ENCODE measurements at places on chromosomes 4 and X. TPM values are rescaled to one million over a fixed set of nuclear protein-coding genes. Genes with fewer than 3 reads are reported as not detected.

Gene WAS
- 3.4 TPM for total RNA-seq

Gene ERVMER34-1
- 0.12 TPM for total RNA-seq

Gene RTL3
- not detected for total RNA-seq

Gene SHISA3
- total RNA-seq = 0.56 TPM

Gene MAGEC1
- not detected for total RNA-seq

Gene CENPVL2
- total RNA-seq = not detected

Gene GYG2
- 21.0 TPM for total RNA-seq

Gene UGT2A1
- total RNA-seq = 23.9 TPM

Gene H2BW2
- total RNA-seq = not detected

Gene AMTN
- not detected for total RNA-seq

DNA sequence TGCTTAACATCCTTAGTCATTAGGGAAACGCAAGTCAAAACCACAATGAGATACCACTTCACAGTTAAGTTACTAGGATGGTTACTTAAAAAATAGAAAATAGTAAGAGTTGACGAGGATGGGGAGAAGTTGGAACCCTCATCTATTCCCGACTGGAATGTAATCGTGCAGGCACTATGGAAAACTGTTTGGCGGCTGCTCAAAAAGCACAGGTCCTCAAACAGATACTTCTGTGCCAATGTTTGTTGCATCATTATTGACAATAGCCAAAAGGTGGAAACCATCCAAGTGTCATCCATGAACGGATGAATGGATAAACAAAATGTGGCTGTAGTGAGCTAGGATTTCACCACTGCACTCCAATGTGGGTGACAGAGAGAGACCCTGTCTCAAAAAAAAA lies 11.7 kb downstream of the CTAG1B start:
- DNase-seq = peak; percentile 42

- DNase-seq = no peak
Observed at GRCh38 chrX:127708155-127708554, 344.0 kb downstream of the ACTRT1 start.

DNA sequence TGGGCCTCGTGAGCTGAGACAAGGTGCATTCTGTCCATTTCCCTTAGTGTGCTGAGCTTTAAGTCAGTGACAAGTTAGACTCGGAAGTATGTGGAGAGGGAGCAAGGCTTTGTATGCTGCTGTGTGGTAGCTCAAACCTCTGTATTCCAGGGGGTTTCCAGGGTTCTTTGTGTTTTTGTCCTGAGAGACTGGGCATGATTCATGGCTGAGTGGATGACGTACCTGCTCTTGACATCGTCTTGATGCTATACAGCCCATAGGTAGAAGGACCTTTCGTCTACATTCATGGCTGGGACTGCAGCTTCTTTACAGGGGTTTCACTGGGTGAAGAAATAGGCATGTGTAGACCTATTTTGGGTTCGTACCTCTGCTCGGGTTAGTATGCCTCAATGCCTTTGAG lies 162.7 kb upstream of the WDR1 start:
- no peak for DNase-seq

DNA sequence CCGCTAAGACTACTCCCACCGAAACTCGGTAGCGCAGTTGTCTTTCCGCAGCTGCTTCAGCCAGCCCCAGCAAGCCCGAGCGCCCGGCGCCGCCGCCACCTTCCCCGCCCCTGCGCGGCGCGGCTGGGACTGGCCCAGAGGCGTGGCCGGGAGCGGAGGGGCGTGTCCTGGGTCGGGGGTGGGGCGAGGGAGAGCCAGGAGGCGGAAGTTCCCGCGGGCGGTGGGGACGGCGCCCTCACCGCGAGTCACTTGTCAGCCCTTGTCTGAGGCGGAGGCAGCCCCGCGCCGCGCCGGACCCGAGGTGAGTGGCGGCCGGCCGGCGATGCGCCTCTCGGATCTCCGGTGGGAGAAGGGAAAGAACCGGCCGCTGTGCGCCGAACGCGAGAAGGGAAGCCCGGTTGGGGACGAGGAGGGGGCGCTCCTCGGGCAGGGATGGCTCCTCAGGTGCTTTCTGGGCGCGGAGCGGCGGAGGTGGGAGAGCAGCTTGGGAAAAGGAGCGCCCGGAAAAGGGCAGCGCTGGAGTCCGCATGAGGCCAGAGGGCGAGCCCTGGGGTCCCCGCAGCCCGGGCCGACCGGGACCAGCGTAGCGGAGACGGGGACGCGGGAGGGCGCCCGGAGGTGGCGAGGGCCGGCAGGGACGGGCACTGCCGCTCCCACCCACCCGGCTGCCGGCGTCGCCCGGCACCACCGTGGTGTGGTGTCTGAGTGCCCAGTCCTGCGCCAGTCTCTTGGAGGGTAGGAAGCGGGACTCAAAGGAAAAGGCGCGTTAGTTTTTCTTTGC lies at the start of gene PDLIM5:
PDLIM5 (plus strand) TSS at position 248 of the 781 bp plus-strand sequence. CDS start 3,347 bp downstream, outside the sequence.
- peak; percentile 96 for DNase-seq

GRCh38 chr4:151358266-151358665 lies 32.9 kb upstream of the SH3D19 start:
- DNase-seq = no peak

GRCh38 chrX:139734996-139735395 lies 27.0 kb upstream of the MCF2 start:
- DNase-seq = no peak

DNA sequence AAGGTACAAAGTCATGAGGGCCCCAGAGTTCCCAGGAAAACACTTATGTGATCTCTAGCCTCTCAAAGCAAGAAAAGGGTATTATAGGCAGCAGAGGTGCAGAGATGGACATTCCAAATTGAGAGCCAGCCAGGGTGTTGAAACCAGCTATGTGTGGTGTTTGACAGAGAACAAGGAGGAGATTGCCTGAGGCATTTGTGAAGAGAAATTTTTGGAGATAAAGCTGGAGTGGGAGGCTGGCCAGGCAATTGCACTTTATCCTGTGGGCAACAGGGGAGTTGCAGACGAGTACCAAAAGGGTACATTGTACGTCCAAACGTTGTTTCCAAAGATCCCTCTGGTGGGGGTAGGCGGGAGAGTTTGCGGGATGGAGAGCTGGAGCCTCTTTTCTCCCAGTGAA lies 2.5 kb upstream of the GABRE start:
- no peak for DNase-seq

GRCh38 chr4:92120810-92121498 lies 182.8 kb upstream of the GRID2 start:
- no peak for DNase-seq

GRCh38 chr4:35163168-35163567 lies 1081.1 kb downstream of the ARAP2 start:
- DNase-seq = no peak

DNA sequence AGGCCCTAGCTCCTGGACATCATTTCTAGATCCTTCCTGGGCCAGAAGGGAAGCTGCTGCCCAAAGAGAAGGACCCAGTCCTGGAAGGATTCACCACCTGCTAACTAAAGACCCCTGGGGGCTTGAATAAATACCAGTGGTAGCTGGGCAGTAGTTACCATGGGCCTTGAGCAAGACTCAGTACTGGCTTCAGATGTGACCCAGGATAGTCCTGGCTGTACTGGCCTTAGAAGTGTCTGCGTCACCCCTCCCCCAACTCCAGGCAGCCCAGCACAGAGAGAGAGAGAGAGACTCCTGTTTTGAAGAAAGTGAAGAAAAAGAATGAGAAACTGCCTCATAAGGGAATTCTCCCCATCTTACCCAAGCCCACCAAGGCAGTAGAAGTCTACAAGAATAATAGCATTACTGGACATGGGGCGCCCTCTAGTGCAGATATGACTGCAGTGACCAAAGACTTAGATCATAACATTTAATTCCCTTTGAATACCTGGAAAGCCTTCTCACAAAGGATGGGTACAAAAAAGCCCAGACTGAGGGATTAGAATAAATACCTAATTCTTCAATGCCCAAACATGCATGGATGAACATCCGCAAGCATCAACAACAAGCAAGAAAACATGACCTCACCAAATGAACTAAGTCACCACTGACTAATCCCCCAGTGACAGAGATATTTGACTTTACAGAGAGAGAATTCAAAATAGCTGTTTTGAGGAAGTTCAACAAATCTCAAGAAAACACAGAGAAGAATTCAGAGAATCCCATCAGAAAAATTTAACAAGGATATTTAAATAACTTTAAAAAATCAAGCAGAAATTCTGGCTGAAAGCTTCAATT lies 171.8 kb downstream of the HNRNPD start:
- no peak for DNase-seq

GRCh38 chr4:38177641-38178391 lies 217.6 kb downstream of the PTTG2 start:
- peak; percentile 83 for DNase-seq

GRCh38 chr4:122997463-122998101 lies 75.2 kb upstream of the NUDT6 start:
- no peak for DNase-seq

- no peak for DNase-seq
Observed at GRCh38 chr4:94411296-94411695, 40.4 kb upstream of the PDLIM5 start.

GRCh38 chrX:136475236-136475635 lies 12.5 kb upstream of the BRS3 start:
- no peak for DNase-seq

DNA sequence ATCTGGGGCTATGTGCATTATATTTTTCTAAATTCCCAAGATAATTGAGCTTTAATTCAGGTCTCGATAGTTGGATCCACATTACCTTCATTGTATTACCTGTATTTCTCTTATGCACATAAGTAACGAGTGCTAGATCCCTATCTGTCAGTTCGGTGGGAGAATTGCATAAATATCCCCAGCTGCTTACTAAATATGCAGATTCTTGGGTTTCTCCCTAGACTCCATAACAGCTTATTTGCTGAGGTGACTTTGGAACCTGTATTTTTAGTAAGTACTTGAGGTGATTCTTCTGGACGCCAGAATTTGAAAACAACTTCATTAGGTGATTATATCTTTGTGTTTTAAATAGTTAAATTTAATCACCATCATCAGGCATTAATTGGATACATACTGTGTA lies 15.0 kb downstream of the UGT8 start:
- DNase-seq = no peak

DNA sequence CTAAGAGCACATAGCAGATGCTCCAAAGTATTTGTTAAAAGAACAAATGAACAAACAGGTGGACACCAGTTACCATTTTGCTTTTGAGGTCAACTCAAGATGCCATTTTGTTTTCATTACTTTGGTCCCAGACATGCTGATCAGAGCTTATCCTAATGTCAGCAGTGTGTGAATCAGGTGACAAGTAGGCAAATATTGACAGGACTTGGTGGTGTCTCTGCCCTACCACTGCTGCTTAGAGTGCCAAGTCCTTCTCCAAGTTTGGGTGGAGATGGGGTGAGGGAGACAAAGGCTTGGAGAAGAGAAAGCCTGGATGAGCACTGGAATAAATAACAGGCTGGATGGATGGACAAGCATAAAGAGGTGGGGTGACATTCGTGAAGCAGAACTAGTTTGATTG lies 38.7 kb downstream of the MID1IP1 start:
- DNase-seq = no peak

DNA sequence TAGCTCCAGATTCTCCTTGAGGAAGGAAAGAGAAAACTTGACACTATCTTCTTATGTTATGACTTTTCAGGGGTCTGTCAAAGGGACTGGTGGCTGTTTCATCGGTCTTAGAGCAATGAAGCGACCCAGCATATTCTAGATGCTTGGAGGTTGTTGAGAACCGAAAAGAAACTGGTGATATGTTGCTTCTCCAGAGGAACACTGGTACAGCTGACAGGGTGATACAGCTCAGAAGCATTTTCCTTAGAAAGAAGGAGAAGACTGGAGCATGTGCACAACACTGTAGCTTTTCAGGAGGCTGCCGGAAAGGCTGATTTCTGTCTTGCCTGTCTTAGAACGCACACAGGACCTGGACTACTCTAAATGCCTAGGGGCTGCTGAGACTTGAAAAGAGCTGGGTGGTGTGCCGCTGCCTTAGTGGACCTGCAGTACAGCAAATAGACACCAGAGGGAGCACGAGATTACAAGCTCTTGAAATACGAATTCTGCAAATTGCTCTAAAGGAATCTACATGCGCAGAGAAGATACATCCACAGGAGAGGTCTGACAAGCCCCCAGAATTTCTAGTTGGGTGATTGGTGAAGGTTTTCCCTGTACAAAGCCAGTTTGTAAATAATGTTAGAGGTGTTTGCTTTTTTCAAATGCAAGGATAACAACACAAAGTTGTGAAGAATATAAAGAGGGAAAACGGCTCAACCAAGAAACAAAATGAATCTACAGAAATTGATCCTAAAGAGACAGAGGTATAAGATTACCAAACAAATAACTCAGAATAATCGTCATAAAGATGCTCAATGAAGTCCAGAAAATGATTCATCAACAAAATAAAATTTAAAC lies 223.1 kb upstream of the DMD start:
- DNase-seq = peak; percentile 48

GRCh38 chr4:1992468-1993168 lies 16.2 kb downstream of the NELFA start:
- no peak for DNase-seq

DNA sequence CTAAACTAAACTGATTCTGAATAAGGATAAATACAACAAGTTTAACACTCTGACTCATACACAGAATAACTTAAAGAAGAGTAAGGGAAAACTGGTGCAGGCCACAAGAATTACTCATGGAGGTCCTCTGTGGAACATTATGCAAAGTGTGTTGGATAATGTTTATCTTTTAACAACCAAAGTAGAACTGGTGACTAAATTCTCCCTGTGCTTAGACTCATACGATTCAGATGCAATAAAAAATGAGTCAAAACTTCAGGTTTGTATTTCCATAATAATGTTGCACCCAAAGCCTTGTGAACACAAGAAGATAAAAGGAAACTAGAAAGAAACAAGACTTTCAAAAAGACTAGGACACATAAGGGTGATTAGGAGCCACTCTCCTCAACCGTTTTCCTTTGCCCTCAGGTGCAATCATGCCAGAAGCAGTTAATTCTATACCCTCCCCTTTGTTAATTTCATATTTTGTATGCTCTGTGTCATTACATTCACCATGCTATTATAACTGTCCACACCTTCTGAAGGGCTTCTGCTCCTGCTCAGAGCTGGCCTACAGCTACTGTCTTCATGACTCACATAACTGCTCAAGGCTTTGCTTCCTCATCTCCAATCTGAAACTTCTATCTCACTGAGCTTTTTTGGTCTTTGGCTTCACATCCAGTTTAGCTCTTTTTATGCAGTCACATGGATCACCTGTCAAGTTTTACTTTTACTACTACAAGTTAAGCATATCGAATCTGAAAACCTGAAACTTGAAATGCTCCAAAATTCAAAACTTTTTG lies 60.2 kb downstream of the KCNIP4 start:
- DNase-seq = no peak

- no peak for DNase-seq
Observed at GRCh38 chrX:150411656-150412055, 48.5 kb downstream of the MAMLD1 start.

DNA sequence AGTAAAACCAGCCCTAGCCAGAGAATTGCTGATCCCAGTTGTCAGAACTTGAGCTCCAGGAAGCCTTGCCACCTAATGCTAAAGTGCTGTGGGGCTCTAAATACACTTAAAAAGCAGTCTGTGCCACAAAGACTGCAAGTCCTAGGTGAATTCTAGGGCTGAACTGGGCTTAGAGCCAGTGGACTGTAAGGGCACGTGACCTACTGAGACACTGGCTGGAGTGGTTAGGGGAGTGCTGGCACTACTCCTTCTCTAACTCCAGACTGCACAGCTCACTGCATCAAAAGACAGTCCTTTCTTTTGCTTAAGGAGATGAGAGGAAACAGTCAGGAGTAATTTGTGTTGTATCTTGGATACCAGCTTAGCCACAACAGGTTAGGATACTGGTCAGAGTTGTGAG lies 1240.2 kb downstream of the FAM133A start:
- DNase-seq = no peak
